Brain microvascular endothelial cell (primary cell): ENCODE measurements at places on chromosomes 11 and 22.

DNA sequence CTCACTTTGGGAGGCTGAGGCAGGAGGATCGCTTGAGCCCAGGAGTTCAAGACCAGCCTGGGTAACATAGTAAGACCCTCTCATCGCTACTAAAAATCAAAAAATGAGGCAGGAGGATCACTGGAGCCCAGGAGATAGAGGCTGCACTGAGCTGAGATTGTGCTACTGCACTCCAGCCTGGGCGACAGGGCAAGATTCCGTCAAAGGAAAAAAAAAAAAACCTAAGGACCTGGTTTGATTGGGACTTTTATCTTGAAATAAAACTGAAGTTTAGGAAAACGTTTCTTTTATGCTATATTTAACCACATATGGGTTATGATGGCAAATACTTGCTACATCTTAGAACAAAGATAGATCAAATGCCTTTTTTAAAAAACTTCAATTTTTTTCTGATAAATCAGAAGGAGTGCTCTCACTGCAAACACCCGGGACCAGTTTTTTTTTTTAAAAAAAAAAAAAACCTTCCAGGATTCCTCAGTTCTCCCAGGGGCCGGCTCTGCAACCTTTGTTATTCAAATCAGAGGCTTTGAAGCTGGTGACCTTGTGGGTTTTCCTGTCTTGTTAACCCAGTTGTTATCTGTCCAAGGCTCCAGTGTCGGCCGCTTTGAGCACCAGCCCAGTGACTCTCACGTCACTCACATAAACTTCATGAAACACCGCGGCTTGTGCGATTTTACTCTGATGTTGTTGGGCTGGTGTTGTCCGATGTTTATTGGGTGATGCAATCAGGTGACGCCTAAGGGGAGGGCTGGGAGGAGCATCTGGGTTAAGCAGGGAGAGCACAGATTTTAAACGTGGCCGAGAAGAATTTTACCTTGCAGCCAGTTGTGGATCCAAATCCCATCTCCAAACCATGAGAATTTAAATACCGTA, 24.7 kb upstream of the SLC22A12 start:
- peak; percentile 72 for DNase-seq

GRCh38 chr11:61874377-61874809, 17.0 kb downstream of the FADS3 start:
- DNase-seq: no peak

DNA sequence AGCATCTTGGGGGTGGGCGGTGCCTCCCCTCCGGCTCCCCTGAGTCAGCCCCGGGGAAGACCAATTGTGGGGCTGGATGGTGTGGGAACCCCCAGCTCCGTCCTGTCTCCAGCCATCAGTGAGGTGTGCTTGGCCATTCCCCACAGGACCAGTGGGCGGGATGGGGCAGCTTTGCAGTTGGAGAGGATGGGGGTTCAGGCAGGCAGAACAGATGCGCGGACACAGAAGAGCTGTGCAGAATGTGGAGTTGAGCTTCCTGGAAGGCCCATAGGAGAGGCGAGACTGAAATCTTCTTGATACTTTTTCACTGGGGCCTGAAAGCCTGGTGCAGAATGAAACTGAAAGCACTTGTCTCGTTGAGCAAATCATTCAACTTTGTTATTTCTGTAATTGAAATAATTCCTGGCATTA, 23.8 kb downstream of the PARVB start:
- DNase-seq: no peak

GRCh38 chr11:70203751-70204465, 812 bp downstream of the FADD start:
- peak; percentile 95 for DNase-seq

GRCh38 chr11:69344570-69345145, 50.7 kb downstream of the MYEOV start:
- DNase-seq: no peak

DNA sequence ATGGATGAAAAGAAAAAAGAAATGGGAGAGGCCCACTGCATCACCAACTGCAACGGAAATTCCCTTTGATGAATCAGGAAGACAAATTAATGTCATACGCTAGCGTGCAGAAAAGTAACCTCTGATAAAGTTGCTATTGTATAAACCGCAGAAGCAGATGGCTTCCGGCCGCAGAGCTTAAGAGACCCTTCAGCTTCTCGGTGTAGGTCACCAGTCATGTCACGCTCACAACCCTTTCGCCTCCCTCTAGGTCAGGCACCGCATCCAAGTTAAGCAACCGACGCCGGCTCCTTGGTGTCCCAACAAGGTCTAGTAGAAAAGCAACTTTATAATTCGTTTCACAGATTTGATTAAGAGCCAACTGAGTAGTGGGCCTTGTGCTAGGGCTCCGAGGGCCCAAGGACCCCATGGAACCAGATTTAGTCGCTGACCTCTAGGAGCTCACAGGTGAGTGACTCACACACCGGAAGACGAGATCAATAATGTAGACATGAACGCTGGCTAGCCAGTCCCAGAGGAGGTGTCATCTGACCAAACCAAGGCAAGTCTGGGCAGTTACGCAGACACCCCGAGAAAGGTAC, 1.2 kb upstream of the ZFP91 start:
- peak; percentile 95 for DNase-seq

GRCh38 chr11:65574811-65575567, 864 bp upstream of the EHBP1L1 start:
- no peak for DNase-seq

- DNase-seq: peak; percentile 88
These were observed 39.1 kb upstream of the SHISAL1 start for GRCh38 chr22:44351685-44352377.

- DNase-seq: no peak
These were observed 19.1 kb downstream of the SYT13 start for GRCh38 chr11:45267052-45267451.

DNA sequence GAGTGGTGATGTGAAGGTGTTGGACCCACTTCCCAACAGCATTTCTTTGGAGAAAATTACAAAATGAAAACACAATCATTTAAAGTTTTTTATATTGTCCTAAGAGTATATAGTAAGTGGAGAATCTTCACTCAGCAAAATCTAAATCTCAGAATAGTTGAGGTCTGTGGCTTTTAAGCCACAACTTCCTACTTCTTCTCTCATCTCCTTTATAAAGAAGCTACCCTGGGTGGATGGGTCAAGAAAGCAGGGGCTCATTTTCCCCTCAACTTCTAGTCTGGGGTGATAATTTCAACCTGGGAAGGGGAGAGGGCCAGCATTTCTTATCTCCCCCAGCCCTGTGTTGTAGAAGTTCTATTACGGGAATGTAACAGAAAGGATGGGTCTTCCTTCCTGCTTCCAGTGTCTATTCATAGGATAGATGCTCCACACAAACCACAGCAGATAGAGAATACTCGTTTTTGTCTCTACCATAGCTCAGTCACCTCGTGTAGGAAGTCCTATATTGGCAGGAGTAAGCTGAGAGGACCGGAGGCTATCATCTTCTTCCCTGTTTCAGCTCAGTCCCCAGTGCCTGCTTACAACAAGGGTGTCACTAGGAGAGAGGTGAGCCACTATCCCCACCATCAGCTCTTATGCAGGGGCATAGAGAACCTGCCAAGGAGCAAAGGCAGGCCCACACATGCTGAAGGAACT, 341.5 kb downstream of the CASP12 start:
- no peak for DNase-seq

GRCh38 chr11:82631722-82632630, 101.7 kb downstream of the FAM181B start:
- no peak for DNase-seq

DNA sequence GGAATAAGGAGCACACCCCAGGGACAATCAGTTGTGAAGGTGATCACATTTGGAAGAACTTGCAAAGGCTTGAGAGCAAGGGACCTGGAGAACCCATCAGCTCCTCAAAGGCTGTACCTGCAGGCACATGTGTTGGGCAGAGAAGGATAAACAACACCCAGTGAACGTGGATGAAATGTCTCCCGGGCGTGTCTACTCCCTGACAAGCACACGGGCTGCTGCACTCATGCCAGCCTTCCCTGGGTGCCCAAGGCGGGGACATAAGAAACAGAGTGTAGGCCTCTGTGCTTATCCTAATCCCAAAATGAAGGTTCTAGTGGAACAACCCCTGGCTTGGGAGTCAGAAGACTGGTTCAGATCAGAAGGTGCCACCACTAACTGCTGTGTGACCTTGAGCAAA, 46.7 kb downstream of the DSCAML1 start:
- no peak for DNase-seq

DNA sequence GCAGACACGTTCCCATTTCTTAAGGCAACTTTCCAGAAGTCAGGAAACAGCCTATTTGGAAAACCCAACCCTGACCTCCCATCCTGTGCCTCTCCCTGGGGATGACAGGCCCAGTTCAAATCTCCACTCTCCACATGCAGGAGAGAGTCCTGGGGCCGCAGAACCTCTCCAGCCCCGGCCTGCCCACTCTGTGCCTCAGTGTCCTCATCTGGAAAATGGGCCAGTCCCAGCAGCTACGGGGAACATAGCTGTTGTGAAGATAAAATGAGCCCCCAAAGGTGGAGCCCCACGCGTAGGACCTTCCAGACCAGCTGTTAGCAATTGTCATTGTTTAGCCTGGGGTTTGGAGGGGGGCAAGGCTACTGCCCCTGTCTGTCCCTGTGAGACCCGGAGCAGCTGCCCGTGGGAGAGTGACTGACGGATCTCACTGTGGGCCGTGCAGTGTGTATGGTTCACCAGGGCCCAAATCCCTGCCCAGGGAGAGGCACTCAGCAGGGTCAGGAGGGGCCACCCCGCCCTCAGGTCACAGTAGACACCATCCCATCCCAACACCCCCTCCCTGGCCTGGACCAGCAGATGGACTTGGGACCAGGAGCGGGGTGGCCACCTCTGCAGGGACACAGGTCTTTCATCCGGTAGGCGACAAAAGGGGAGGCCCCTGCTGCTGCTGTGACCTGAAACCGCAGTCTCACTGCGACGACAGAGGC, 145.9 kb downstream of the CTTN start:
- DNase-seq: no peak

- no peak for DNase-seq
These were observed 343.9 kb upstream of the CADM1 start for GRCh38 chr11:115848080-115848479.

- peak; percentile 88 for DNase-seq
These were observed 16.0 kb downstream of the TXN2 start for GRCh38 chr22:36465232-36466021.

DNA sequence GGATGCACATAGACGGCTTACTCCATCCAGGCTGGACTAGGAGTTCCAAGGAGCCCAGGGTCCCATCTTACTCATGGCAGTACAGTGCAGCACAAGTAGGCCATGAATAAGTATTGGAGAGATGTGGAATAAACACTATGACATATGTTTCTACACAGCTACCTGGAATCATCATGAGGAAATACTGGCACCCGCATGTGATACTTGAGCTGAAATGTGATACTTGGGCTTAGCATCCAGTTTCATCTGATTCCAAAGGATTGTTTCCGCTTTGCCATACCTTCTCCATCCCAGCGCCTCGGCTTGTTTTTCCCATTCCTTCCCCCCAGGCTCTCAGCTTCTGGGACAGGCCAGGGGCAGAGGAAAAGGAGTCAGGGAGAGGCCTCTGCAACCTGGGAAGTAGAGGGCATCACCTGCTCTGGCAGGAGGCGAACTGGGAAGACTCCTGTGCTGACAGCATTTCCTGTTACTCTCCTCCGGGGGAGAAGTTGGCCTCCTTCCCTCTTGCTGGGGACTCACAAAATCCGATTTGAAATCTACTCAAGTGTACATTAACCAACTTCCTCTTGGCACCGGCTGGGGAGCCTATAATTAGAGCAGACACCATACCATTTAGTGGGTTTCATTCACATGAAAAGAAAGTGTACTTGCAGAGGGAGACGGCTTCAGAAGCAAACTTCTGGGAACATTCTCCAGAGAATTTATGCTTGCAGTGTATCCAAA, 187.8 kb downstream of the MIAT start:
- DNase-seq: no peak

DNA sequence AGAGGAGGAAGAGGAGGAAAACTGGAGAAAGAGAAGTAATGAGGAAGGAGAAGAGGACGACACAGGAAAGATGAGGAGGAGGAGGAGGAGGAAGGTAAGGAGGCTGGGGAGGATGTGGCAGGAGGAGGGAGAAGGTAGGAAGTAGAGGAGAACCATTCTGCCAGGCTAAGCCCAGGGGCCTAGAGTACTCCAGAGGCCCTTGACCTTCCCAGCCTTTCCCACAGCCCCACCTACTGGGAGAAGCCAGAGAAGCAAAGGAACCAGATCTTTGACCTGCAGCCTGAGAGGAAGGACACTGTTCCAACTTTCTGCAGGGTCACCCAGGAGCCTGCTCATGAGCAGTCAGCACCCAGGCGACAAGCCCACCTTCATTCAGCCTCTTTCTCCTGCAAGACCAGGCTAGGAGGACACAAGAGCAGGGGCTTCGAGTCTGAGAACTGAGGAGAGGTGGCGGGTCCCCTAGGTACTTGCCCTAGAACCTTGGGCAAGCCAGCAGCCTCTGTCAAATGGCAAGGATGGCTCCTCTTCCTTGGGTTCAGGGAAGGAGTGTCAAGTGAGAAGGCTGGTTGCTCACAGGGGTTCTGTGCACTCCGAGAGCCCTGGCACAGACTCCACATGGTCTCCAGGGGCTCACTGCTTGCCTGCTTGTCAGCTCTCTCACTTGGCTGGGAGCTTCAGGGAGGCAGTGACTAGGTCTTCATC, 27.9 kb upstream of the OAF start:
- DNase-seq: no peak

- DNase-seq: no peak
These were observed 103.0 kb downstream of the PKNOX2 start for GRCh38 chr11:125267548-125267947.

DNA sequence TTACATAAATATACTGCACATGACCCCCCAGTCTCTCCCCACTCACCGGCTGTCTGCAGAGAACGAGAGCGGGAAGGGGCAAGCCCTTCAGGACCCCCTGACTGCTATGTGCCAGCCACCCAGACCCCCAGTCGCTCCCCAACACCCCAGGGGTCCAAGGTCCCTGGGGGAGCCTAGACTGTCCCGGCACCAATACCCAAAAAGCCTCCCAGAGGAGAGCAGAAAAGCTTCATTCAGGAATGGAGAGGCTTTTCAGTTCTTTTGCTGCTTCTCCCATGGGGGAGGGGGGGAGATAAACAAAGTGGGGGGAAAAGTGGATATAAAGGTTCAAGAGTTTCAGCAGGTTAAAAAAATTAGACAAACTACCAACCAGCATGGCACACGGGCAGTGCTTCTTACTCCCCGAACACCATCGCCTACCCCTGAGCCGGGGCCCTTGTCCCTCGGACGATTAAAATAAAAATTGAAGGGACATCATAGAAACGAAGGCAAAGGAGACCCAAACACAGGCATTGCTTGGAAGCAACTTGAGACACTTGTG, 1.3 kb downstream of the CSNK1E start:
- no peak for DNase-seq

GRCh38 chr11:39810358-39810757, 1649.1 kb downstream of the LRRC4C start:
- DNase-seq: no peak

GRCh38 chr11:17185938-17186337, 21.8 kb downstream of the PIK3C2A start:
- DNase-seq: no peak
